SJCRH30 (cell line): ENCODE measurements at places on chromosomes 7 and 10. TPM values are rescaled to one million over a fixed set of nuclear protein-coding genes. Genes with fewer than 3 reads are reported as not detected.

DNA sequence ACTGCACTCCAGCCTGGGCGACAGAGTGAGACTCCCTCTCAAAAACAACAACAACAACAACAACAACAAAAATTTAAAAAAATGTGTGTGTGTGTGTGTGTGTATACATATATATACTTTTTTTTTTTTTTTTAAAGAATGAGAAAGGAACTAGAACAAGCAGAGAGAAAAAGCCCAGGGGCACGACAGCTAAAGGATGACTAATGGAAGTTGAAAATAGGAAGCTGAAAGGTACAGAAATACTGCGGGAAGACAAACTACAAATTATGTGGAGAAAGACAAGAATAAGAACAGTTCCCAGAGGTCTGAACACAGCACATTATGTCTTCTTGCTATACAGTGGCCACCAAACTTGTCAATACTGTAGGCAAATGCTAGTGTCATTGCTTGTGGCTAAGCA is 141.9 kb upstream of the PRSS1 start:
- DNase-seq: no peak

GRCh38 chr10:5364890-5365338 is at the start of gene UCN3:
Gene UCN3, plus strand, starts transcription at chr10:5364966. Its CDS starts 8,755 bp downstream, at chr10:5373721.
- no peak for DNase-seq

- peak; percentile 57 for DNase-seq
These were observed 84.3 kb downstream of the CD36 start for GRCh38 chr7:80722616-80723195.

SPDYE3 gene
- total RNA-seq: 0.06 TPM in 1 of 2 replicates, not detected in the other

FAM25G gene
- 0.63 TPM in 1 of 2 replicates, not detected in the other for total RNA-seq

PPP1R3C gene
- total RNA-seq: 5.7 and 5.9 TPM in 2 replicates

DNA sequence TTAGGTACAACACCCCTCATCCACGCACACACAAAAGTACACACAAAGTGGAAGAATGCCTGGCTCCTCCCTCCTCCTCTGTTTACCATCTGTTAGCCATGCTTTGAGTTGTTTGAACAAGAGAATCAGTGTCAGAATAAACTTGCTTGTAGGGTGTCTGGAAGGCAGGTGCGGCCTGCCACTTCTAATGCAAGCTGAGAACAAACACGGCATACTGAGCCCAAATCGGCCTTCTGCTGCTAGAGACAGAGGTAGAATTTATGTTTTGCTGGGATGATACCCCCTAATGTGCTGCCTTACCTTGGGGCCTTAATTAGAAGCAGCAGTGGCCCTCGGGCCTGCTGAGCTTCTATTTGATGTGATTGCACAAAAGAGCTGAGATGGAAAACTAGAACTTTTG is 24.9 kb upstream of the FAM180A start:
- peak; percentile 57 for DNase-seq

DNA sequence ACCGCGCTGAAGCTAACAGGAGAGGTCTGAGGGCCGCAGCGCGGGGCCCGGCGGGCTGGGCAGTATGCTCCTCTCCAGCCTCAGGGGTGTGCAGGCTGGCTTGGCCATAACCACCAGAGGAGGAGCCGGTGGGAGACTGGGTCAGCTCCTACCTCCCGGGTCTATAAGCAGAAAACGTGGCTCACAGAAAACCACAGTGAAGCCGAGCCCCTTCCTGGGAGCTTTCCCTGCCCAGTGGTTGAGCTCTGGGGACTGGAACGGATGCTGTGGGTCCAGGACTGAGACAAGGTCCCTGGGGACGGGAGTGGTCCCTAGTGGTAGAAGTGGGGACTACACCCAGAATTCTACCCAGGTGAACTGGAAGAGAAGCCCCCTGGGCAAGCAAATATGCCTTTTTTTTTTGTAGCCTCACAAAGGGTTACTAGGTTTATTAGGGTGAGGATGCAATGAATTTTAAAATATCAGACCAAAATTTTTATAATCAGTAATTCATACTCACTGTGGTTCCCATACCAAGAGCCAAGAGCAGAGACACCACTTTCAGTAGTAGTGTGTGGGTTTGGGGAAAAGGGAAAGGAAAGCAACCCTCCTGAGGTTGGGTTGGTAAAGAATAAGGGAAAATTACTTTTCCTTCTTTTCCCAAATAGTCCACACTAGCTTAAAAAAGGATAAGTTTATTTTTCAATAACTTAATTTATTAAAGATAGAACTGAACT is 67.9 kb upstream of the PRKCQ start:
- DNase-seq: peak; percentile 60

DNA sequence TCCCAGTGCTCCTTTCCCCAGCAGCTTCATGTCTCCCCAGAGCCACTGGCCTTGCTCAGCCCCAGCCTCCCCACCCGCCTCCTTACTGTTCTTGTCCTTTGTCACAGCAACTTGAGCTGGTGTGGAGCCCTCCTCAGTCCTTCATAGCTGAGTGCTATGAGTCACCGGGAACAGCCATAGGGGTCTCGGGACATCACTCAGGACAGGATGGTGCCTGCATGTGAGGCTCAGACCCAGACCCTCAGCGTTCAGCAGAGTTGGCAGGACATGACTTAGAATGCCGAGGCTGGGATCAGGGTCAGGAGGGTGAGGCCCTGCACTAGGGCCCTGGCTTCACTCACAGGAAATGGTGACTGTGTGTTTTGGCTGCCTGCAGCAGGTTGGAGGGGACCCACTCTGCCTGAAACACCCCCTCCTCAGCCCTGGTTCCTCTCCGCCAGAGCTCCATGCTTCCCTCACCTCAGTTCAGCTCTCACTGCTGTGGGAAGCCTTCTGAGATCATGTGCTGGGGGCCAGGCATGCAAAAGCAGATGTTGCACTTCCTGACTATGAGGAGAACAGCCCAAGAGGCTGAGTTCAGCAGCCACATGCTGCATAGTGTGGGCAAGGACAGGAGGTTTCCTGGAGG is 40.7 kb upstream of the GJD4 start:
- DNase-seq: no peak

- DNase-seq: no peak
These were observed 52.6 kb downstream of the DPYSL4 start for GRCh38 chr10:132239126-132240031.

DNA sequence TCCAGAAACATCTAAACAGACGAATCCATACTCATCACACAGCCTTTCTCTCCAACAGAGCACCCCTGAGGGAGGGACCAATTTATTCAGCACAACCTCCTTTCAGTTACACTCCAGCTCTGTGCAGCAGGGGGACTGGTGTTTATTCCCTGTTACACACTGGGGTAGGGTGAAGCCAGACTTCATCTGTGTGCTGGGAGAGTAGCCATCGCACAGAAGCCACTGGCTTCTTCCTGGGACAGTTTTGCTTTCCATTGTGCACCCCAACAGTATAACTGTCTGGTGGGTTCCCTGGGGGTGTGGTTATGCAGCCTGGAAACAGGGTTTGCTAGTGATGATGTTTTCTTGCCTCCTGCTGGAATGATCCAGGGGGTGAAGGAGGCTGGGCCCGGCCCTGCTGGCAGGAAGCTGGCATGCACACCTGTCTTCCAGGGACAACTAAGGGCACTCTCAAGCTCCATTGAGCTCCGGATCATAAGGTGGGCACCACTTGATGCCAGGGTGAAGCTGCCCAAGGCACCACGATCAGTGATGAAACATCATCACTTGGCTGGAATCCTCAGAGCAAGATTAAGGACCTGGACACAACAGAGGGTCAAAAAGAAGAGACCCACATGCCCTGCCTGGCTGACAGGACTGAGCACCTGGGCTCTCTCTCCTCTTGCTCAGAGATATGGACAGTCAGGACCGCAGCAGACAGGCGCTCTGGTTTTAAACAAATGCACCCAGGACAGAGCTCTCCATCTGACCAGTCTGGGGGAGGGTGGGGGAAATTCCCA is 293.2 kb downstream of the GRID1 start:
- no peak for DNase-seq

TBC1D12 gene
- 9.7 and 13.2 TPM in 2 replicates for total RNA-seq

IQUB gene
- total RNA-seq: 0.05 and 0.16 TPM in 2 replicates

GRCh38 chr7:105131033-105131656 is 117.1 kb downstream of the KMT2E start:
- DNase-seq: no peak

GSAP gene
- not detected in 2 replicates for total RNA-seq

GRCh38 chr7:133696056-133696455 is 431.1 kb upstream of the LRGUK start:
- no peak for DNase-seq

DNA sequence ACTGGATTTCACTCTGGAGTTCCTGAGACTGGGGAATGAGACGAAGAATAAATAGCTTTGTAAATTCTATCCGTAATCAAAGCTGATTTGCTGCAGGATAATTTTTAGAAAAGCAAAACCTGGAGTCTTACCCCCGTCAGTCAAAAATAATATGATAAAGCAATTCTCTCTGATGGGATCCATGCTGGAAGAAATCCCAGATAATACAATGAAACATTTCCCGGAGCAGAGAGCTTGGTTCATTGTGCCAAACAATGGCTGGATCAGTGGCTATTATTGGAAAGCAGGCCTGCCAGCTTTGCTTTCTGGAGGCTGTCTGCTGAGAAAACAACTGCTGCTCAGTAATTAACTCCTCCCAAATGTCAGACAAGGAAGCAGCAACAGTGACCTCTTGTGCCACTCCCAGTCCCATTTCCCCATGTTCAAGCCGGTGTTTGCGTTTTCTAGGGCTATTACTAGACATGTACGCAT is 609.4 kb upstream of the PCDH15 start:
- DNase-seq: peak; percentile 38

- DNase-seq: no peak
These were observed 12.5 kb downstream of the ASNS start for GRCh38 chr7:97859606-97860204.

CADPS2 gene
- not detected in 2 replicates for total RNA-seq

DNA sequence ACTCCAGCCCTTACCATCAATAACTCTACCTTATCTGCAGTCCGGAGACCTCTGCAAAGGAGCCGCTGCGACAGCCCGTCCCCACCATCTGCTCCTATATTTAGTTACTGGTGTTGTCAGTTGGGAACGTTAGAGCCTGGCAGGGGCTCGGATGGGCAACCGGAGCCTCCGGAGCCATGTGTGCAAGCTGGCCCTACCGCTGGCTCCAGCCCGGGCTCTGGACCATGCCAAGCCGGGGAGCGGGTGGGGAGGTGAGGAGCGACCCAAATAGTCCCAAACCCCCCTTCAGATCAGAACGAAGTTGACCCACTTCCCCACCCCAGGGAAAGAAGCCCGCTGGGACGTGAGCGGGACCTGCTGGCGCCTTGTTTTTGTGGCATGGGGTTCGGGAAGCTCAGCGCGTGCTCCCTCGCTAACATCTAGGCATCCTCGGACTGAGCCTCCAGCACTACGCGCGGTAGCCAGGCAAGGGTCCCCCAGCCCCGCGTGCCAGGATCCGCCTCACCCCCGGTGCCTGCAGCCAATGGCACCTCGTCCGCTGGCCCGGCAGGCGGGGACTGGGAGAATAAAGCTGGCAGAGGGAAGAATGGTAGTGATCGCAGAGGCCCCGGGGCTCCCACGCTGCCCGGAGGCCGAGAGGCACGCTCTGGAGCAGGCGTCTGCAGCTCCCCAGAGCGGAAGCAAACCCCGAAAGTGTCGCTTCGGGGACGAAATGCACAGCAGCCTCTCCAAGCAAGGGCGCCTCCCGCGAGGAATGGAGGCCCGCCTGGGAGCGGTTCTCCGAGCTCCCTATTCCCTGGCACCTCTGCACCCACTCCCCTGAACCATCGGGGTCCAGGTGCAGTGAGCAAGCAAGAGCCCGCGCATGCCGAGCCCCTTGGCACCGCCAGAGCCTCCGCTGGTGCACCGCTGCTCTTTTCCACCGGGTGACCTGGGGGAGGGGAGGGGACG is 679 bp downstream of the LRRC20 start:
- DNase-seq: peak; percentile 48

MSMB gene
- not detected in 2 replicates for total RNA-seq

DNA sequence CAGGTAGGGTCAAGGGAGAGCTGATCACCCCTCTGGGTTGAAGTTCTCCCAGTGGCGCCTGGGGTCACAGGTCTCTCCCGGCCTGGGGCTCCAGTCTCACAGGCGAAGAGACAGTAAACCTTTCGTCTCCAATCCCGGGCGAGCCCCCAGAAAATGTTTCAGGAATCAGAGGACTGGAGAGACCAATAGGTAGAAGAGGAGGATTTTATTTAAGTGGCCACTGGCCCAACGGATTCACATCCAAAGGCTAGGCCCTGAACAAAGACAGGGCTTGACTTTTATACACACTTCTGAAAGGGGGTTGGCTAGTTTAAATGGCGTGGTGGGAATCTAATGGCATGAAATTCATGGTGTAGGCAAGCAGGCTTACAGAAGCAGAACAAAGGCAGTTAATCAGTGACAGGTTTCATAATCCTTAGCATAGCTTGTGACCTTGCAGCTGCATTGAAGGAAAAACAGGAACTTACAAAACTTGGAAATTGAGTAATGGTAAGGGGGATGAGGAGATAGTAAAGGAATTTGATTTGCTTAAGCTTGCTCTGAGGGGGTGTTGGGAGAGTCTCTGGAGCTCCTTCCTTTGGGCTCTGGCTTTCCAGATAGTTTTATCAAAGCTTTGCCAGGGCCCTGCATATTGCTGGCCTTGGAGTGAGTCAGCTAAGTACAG is 105.5 kb downstream of the TRIM24 start:
- peak; percentile 14 for DNase-seq

GRCh38 chr10:34677591-34677990 is 137.5 kb downstream of the PARD3 start:
- DNase-seq: peak; percentile 43

DNA sequence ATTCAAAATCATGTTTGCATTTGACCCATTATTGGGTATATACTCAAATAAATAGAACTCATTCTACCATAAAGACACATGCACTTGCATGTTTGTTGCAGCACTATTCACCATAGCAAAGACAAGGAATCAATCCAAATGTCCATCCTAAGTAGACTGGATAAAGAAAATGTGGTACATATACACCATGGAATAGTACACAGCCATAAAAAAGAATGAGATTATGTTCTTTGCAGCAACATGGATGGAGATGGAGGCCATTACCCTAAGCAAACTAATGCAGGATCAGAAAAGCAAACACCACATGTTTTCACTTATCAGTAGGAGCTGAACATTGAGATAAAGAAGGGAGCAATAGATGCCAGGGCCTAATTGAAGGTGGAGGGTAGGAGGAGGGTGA is 12.0 kb upstream of the HHEX start:
- DNase-seq: no peak

GRCh38 chr10:71974489-71975021 is 10.4 kb downstream of the CHST3 start:
- DNase-seq: peak; percentile 80

DNA sequence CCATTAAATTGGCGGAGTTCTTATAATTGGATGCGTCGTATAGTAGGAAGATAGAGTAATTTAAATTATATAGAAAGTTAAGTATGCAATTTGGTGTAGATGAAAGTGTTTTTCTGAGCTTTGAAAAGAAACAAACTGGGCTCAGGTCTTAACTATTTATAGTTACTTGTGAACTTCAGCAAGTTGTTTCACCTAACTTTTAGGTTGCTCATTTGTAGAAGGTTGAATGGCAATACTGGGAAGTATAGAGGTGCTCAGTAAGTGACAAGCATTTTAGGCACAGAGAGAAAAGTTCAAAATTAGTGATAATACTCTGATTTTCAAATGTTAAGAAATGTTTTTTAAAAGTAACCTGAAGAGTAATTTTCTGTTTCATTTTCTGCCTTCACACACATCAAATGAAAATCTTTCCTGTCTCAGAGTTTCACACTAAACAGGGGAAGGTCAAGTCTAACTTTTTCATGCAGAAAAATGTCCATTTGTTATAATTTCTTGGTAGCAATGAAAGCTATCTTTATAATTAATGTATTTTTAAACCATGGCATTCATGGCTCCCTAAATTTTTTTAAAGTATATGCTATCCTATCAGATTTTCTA is 146.5 kb downstream of the PHF14 start:
- no peak for DNase-seq

NMT2 gene
- total RNA-seq: 22.8 and 22.9 TPM in 2 replicates
